Activated T-cell treated with anti-CD3 and anti-CD28 coated beads, Interleukin-2, amount 50 U/mL, for 72 hours (primary cell): ENCODE measurements at places on chromosomes 12 and 14. TPM values are rescaled to one million over a fixed set of nuclear protein-coding genes. Genes with fewer than 3 reads are reported as not detected.

PLEKHH1 gene
- total RNA-seq: 1.0 TPM

GPR135 gene
- total RNA-seq: 0.74 TPM

DPF3 gene
- 0.62 TPM for total RNA-seq

TRHDE gene
- total RNA-seq: not detected

PMCH gene
- total RNA-seq: 1.2 TPM

GLS2 gene
- 4.3 TPM for total RNA-seq

DNA sequence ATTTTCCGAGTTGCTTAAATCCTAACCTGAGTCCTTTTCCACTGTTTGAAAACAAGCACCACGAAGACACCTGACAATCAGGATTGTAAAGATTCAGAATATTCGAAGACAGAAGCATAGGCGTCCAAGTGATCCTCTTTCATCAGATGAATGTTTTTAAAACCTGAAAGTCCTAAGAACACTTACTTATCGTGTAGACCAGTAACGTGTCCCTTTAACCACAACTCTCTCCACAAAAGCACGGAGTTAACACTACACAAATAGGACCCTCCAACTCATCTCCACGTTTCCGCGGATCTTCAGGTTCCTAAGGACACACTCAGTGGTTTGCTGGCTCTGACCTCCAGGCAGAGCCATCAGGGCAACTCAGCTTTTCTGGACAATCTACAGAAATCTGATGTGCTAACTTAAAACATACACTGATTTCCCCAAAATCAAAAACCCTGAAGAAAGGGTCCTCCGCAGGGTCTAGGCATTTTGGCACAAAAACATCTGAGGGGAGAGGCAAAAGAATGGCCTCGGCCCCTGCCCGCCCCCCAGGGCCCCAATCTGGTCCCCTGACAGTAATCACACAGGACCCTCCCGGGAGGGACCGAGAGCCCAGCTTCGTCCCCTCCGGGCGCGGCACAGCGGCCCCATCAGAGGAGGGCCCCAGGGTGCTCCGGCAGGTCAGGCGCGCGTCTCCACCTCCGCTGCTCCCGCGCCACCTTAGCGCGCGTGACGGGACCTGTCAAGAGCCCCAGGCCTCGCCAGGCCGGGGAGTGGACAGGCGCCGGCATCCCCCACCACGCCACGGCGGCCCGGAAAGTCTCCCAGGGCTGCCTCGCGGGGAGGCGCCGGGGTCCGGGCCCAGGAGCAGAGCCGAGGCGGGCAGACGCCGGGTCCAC is 925 bp downstream of the DICER1 start:
- H3K27me3 ChIP-seq: no peaks in the 10 kb centered on the region
- H3K27ac ChIP-seq: peak overlapping the region; percentile 20
- peak overlapping the region; percentile 82 for H3K4me3 ChIP-seq
- DNase-seq: peak; percentile 48
- H3K36me3 ChIP-seq: no peaks in the 10 kb centered on the region
- peaks cover 52% of the 10 kb centered on the region for H3K4me1 ChIP-seq

DNA sequence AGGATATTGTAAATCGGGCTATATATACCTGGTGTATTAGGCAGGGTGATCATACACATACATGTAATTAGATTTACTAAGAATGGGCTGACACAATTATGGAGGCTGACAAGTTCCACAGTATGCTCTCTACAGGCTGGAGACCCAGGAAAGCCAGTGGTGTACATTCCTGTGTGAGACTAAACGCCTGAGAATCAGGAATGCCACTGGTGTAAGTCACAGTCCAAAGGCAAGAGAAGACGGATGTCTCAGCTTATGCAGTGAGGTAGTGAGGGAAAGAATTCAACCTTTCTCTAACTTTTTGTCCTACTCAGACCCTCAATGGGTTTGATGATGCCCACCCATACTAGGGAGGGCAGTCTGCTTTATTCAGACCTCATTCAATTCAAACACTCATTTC is 57.1 kb downstream of the METTL25 start:
- H3K27me3 ChIP-seq: no peaks in the 10 kb centered on the region
- no peak overlapping the region for H3K4me3 ChIP-seq
- no peak for DNase-seq
- peaks cover 6% of the 10 kb centered on the region for H3K36me3 ChIP-seq

DNA sequence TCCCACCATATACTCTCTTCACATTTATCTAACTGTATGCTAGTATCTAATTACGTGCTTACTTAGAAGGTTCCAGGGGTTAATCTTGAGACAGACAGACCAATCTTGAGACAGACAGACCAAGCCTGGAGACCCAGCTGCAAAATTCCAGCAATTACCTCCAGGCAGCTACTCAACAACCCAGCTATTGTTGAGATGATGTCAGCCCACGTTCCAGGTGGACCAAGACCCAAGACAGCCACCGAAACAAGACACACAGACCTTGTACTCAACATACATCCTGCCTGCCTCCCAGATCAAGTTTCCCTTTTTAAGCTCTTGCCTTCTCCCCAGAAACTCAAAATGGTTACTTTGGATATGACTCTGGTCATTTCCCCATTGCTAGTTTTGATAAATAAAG is 64.9 kb upstream of the VASH1 start:
- no peaks in the 10 kb centered on the region for H3K4me1 ChIP-seq

- H3K4me3 ChIP-seq: no peak overlapping the region
- peaks cover 4% of the 10 kb centered on the region for H3K4me1 ChIP-seq
- no peaks in the 10 kb centered on the region for H3K36me3 ChIP-seq
- H3K27me3 ChIP-seq: peaks cover 49% of the 10 kb centered on the region
- no peak for DNase-seq
Observed at GRCh38 chr14:67524634-67524963, 8.5 kb upstream of the PLEKHH1 start.

GRCh38 chr12:2485681-2486080 is 309.1 kb upstream of the FKBP4 start:
- H3K4me3 ChIP-seq: no peak overlapping the region
- DNase-seq: no peak
- no peaks in the 10 kb centered on the region for H3K4me1 ChIP-seq
- H3K27ac ChIP-seq: no peak overlapping the region
- no peaks in the 10 kb centered on the region for H3K27me3 ChIP-seq

GRCh38 chr12:2410496-2410895 is 357.7 kb downstream of the CACNA1C start:
- H3K4me3 ChIP-seq: no peak overlapping the region
- no peaks in the 10 kb centered on the region for H3K27me3 ChIP-seq
- no peak for DNase-seq
- H3K27ac ChIP-seq: no peak overlapping the region
- no peaks in the 10 kb centered on the region for H3K36me3 ChIP-seq

DNA sequence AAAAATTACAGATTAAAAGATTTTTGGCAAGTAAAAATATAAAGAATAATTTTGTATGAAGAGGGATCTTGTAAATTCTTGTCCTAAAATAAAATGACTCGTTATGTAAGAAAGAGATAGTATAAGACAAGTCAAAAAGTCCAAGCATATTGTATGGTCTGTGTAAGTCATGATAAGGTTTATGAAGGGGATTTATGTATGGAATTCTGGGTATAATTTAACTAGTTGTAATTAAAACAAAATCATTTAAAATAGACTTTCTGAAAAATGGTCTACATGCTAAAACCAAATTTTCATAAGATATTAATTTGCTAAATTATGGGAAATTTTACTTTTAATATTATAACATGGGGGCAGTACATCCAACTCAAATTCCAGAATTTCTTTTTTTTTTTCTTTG is 17.6 kb upstream of the PEX5 start:
- no peak for DNase-seq
- H3K27me3 ChIP-seq: peaks cover 38% of the 10 kb centered on the region
- no peak overlapping the region for H3K4me3 ChIP-seq
- H3K27ac ChIP-seq: no peak overlapping the region
